ENCODE measurements at places on chromosomes 6 and 20. TPM values are rescaled to one million over a fixed set of nuclear protein-coding genes. Genes with fewer than 3 reads are reported as not detected.

GRCh38 chr6:116553451-116553850, at the start of gene CALHM4:
Gene CALHM4, plus strand, starts transcription at chr6:116553751. Its CDS starts 43 bp downstream, at chr6:116553794.
- no peak for DNase-seq

- DNase-seq, result no peak
Measured at GRCh38 chr20:60314727-60315126, 356.5 kb downstream of the CDH26 start.

DNA sequence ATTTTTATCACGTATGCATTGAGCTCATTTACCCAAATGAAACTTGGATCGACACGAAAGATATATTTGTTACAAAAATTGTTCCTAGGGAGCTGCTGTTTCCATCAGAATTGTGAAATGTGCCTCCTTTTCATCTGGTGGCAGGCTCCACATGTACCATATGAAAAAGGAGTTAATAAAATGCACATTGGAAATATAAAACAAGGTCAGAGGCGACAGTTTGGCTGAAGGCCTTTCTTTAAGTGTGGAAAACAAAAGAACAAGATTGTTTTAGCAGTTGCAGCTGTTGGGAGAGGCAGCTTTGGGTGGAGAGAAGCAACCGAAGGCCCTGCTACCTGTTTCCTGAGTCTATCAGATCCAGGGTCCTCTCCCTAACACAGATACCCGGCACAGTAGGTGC, 334.5 kb upstream of the NT5E start:
- DNase-seq, result no peak

- DNase-seq, result no peak
Measured at GRCh38 chr6:7486951-7487350, 54.5 kb upstream of the DSP start.

DNA sequence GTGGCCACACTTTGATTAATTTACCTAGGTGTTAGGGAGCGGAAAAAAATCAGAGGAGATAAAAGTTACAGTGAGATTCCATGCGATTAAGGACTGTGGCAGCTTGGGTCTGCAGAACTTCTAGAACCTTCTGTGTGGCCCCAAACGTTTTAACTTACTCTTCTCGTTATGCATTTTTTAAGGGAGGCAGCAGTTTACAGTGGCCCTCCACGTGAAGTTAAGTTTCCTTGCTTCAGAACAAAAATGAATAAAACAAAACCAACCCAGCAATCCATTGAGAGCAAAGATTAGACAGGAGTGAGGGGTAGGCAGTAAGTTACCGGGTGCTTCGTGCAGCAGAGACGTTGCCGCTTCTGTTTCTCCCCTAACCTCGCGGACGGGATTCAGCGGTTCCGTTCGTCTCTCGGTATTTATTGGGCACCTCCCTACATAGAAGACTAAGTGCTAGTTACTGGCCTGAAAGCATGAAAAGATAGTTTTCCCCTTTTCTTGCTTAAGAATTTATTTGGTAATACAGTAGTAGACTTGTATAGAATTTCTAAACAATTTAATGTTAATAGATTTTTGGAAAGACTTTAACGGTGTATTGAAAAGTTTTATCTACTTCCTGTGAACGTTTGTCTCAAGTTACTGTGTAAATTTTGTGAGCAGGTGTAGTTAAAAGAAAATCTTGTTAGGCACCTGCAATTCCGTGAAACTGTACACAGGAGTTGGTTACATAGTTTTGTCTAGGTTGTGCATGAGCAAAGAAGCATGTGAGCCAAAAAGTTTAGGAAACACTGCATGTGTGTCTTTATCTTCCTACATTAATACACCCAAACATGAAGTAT, 1.1 kb downstream of the BAG2 start:
- peak; percentile 26 for DNase-seq

GNMT gene
- total RNA-seq, result 0.70 TPM

JAG1 gene
- 1.2 TPM for total RNA-seq

PGC gene
- total RNA-seq, result not detected

EFCAB8 gene
- 2.7 TPM for total RNA-seq
